ENCODE measurements at places on chromosomes 5 and 9.

- no peak for DNase-seq
These were observed at the start of gene FAM78A for GRCh38 chr9:131276094-131276888. Gene FAM78A (minus strand): TSS chr9:131276510. CDS start chr9:131276179, 331 bp downstream.

DNA sequence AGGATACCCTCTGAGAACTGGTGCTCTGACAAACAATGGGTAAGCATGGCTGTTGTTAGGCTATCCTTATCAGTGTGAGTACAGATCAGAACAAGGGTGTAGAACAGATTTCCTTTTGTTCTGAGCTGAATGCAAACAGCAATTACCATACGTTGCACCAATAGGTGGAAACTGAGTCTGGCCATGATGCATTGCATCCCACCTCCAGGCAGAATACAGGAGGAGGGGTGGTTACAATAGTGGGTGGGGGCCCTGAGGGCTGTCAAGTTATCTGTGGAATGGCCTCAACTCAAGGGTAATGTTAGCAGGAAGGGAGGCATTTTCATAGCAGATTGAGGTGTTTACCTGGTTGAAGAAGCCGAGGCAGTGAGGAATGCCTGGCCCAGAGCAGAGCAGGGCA is 54.3 kb upstream of the GLRX start:
- DNase-seq = no peak

GRCh38 chr9:34387239-34387638 is 10.5 kb upstream of the MYORG start:
- no peak for DNase-seq

GRCh38 chr5:151904909-151905308 is 19.7 kb downstream of the GLRA1 start:
- no peak for DNase-seq

GRCh38 chr5:158511454-158511853 is 588.3 kb downstream of the EBF1 start:
- no peak for DNase-seq

DNA sequence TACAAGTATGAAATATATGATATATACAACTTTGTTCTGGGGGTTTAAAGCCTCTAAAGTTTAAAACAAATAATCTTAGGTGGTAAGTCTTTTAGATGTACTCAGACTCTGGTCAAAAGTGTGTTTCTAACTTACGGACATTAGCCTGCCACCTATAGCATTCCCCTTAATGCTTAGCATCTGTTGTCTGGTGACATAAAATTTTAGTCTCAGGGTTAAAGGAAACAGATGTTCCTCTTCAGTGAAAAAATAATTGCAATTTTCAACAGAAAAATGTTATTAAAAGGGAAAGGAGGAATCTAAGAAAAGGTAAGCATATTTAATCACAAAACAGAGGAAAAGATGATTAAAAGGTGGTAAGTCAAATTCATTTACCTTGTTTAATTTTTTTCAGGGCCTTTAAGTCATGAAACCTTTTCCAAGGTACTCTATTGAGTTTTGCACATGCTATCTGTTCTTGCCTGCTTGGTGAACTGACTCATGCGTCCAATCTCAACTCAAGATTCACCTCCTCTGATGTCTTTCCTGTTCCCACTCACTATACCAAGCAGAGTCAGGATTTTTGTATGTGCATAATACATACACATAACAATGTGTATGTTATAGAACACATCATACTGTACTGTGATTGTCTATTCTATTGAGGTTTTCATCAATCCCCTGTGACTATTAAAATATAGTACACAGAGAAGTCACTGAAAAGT is 7.9 kb downstream of the TMEM167A start:
- no peak for DNase-seq

- DNase-seq = no peak
These were observed 59.7 kb downstream of the GNA14 start for GRCh38 chr9:77588271-77588937.

- no peak for DNase-seq
These were observed 14.7 kb upstream of the NINJ1 start for GRCh38 chr9:93148721-93149120.

DNA sequence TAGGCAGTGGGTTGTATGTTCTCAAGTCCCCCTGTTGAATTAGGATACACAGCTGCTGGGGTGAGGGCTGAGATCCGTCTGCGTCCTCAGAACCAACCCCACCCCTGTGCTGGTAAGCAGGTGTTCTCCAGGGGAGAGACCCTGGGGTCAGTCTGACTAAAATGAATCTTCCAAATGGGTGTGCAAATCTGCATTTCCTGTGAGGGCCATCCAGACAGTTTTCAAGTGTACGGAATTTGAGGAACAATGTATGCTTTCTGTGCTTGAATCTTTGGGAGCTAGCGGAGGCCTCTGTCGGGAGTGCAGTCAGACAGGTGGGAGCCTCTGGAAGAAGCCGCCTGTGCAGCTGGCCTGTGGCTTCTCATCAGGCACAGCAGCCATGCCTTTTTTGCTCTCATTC is 122.9 kb downstream of the MACROH2A1 start:
- no peak for DNase-seq

DNA sequence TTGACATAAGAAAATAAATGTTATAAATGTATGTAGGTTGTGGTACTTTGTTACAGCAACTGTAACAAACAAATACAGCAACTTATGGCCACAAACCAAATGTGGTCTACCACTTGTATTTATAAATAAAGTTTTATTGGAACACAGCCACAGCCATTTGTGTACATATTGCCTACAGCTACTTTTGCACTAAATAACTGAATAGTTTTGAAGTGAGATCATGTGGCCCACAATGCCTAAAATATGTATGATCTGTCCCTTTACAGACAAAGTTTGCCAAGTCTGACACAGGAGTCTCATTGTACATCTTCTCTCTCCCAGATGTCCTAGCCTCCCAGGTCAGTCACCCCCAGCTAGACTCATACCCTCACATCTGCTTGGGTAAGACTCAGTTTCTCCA is 283.6 kb upstream of the PRDM9 start:
- no peak for DNase-seq

DNA sequence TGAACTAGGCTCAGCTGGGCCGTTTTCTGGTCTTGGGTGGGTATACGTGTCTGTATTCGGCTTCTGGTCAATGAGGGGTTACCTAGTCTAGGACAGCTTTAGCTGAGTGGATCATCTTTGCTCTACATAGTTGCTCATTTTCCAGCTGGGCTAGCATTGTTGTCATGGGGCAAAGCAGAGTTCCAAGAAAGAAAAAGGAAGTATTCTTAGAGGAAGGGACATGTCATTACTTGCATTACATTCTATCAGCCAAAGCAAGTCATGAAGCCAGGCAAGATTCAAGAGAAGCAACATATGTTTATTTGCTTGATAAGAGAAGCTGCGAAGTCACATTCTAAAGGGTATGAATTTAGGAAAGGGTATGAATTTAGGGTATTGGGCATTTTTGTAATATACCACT is 396.5 kb downstream of the ZNF608 start:
- no peak for DNase-seq

GRCh38 chr5:174945853-174946252 is 221.5 kb downstream of the MSX2 start:
- DNase-seq = no peak

GRCh38 chr9:126347911-126348760 is 21.5 kb downstream of the MVB12B start:
- no peak for DNase-seq

GRCh38 chr5:173392-174290 is 17.7 kb upstream of the LRRC14B start:
- no peak for DNase-seq

- DNase-seq = no peak
These were observed 196.0 kb upstream of the PAPPA start for GRCh38 chr9:115957585-115957984.

GRCh38 chr5:77139001-77139400 is 51.9 kb upstream of the ZBED3 start:
- DNase-seq = no peak

GRCh38 chr9:17894501-17895160 is 315.8 kb downstream of the SH3GL2 start:
- no peak for DNase-seq

- no peak for DNase-seq
These were observed 1653.1 kb upstream of the CDH9 start for GRCh38 chr5:28691526-28691925.

DNA sequence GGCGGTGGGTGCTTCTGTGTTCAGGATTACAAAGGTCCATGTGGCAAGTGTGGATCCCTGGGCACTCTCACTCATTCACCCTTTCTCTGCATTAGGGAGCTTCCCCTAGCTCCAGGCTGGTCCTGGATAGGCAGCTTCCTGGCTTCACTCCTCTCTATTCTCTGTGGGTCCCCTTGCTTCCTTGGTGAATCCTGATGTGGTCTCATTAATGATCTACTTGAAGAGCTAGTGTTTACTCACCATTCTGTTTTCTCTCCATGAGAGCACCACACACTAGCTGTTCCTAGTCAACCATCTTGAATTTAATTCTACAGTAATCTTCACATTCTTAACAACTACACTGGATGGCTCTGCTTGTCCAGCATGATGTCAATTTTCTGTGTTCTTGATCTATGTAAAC is 90.0 kb upstream of the PLPPR1 start:
- no peak for DNase-seq

- DNase-seq = no peak
These were observed 16.7 kb downstream of the HMHB1 start for GRCh38 chr5:143828710-143829109.

- no peak for DNase-seq
These were observed 56.1 kb downstream of the WDR70 start for GRCh38 chr5:37435261-37435660.

DNA sequence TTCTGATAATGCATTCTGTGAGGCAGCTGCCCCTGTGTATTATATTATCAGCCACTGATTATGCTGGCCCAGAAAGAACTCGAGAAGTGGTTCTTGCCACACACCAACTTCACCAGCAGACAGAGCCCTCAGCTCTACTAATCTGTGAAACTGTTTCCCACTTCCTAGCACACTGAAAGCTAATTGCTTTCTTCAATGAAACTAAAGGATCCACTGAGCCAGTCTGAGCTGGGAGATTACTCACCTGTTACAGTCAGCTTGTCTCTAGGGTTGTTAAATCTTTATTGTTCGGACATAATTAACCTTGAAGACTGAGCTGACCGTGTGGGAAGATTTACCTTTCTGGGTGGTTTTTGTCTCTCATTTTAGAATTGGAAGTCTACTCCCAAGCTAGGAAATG is 263.2 kb downstream of the KCTD16 start:
- no peak for DNase-seq

DNA sequence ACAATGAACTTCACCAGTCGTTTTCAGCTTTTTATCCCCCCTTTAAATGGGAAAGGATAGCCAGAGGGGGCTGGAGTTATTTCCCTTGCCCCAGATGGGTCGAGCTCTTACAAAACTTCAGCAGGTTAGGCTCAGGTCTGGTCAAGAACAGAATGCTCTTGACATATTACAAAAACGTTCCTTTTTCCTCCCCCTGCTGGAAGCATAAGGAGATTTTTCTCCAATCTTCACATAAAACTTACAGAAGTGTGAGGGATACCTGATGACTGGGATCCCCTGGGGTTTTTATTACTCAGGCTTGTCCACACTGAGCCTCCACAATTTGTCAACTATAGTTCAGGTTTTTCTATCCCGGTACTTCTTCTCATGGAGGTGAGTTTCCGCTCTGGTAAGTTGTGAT is 60.8 kb downstream of the CSF2 start:
- no peak for DNase-seq

- no peak for DNase-seq
These were observed 27.1 kb upstream of the SEMA4D start for GRCh38 chr9:89524963-89525362.

- no peak for DNase-seq
These were observed 102.3 kb upstream of the LARP1 start for GRCh38 chr5:154652746-154653417.

DNA sequence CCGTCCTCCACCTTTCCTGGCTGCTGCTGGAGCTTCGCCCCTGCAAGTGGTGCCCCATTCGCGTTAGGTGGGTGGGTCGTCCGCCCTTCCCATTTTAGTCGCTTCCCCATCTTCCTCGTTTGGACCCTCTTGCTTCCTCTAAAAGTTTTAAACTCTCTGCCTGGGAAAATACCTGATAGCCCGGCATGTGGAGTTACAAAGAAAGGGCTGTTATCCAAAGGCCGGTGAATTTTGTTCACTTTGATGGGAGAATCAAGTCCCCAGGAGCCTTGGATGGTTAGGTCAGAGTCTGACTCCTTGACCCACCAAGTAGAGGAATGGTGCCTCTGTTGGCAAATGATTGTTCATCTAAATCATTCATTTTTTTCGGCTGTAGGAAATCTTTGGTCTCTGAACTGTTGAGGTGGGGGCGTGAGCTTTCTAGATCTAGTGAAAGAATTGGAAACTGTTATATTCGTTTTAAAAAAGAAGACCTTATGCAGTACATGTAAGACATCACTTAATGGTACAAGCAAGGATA is 29.5 kb upstream of the APC start:
- no peak for DNase-seq

- no peak for DNase-seq
These were observed 82.1 kb downstream of the LMX1B start for GRCh38 chr9:126695701-126696400.

DNA sequence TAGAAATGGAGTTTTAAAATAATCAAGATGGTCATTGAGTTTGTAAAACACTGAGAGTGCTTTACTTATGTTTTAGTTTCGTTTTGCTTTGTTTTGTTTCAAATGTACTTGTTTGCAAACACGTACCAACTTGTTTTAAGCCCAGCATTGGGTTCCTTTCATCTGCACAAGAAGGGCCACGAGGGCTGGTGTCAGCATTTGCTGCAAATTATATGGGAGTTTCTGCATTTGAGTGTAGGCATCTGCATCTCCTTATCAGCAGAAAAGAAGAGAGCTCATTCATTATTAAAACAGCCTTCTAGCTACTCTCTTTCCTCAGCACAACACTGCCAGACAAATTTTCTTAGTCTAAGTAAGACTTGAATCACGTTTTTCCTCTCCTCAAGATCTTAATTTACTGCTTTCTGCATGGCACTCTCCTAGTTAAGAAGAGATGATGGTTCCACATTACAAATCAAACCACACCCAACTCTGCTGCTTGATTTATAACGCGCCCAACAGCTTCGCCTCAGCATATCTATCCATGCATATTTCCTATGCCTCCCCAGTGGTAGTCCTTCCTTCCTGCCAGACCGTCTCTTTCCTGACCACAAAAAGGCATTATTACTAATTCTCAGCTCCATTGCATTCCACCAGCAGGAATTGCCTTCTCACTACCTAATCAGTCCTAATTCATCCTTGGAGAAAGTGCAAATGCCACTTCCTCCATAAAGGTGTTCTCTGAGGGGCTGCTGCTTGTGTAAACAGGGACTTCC is 95.2 kb upstream of the CAST start:
- DNase-seq = no peak

DNA sequence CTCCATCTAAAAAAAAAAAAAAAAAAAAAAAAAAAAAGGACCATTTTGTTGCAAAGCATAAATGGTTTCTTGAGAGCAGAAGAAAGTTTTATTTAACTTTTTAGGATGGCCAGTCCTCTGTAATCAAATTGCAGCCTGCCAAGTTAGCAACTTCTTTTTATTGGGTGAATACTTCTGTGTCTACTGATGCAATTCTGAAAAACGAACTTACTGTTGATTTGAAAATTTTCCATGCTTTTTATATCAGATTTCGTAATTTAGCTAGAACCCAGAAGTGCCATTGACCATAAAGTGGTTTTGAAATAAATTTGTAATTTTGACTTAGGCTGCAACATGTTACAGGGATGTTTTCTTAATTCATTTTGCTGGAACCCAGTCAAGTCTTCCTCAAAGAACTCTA is 269.1 kb upstream of the ACTBL2 start:
- DNase-seq = no peak

All from activated CD4-positive, CD25-positive, alpha-beta regulatory T cell (primary cell).